ENCODE measurements at places on chromosomes 3 and 15.

DNA sequence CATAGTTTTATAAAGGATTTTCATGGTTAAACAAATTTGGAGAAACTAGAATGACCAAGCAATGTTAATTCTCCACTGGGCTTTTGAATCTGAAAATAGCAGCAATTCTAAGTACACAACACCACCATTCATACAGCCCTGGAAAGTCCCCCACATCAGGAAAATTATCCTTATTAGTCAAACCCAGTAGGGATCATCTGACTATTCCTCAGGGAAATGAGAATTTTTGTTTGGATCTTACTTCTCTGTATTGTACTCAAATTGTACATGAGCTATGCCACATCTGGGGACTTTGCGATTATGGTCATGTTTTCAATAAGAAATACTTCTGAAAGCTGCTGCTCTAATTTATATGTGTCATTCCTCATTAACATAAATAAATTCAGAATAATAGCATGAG, 46.0 kb downstream of the RARB start:
- no peak for DNase-seq

- DNase-seq, result no peak
Measured at GRCh38 chr3:53708001-53708621, 138.1 kb downstream of the CHDH start.

- DNase-seq, result no peak
Measured at GRCh38 chr15:88615303-88616107, 5.6 kb upstream of the AEN start.

DNA sequence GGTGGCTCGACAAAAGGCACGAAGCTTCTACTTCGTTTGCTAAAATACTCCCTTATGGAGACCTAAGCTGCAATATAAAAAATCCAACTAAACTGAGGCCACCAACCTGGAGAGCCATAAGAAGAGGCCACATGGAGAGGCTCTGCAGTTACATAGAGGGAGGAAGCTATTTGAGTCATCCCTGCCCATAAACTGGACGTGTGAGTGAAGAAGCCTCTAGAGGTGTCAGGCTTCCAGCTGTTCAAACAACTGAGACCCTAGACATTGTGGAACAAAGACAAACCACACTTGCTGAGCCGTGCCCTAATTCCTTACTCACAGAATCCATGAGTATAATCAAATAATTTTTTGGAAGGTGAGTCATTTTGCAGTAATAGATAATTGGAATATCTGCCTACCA, 50.2 kb upstream of the GMNC start:
- no peak for DNase-seq

GRCh38 chr15:22263738-22264137, 183.4 kb downstream of the OR4M2 start:
- DNase-seq, result no peak

DNA sequence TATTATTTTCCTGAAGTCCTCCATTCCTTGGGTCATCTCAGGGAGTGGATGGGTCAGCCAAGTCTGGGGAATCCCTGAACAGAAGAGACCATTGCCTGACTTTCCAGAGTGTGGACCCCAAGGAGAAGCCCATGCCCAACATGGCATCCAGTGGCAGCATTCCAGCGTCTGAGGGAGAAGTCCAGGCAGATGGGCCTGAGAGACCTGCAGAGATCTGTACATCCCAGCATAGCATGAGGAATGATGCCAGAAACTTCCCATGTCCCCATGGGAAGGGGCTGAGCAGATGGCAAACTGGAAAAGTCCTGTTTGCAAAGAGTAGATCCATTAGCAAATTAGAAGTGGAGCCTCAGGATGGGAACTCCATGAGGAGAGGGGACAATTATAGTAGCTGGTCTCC, 17.6 kb upstream of the COLQ start:
- DNase-seq, result no peak

DNA sequence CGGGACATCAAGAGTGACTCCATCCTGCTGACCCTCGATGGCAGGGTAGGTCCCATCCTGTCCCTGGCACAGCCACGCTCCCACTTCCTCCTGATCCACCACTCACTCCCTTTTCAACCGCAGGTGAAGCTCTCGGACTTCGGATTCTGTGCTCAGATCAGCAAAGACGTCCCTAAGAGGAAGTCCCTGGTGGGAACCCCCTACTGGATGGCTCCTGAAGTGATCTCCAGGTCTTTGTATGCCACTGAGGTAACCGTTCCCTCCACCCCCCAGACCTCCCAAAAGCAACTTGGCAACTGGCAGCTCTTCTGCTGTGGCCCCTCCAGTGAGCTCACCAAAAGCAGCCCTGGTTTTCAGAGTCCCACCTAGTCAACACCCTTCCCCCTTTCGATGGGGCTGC, 9.4 kb downstream of the ANKRD63 start:
- no peak for DNase-seq

- no peak for DNase-seq
Measured at GRCh38 chr15:63042877-63043334, 359 bp downstream of the TPM1 start.

DNA sequence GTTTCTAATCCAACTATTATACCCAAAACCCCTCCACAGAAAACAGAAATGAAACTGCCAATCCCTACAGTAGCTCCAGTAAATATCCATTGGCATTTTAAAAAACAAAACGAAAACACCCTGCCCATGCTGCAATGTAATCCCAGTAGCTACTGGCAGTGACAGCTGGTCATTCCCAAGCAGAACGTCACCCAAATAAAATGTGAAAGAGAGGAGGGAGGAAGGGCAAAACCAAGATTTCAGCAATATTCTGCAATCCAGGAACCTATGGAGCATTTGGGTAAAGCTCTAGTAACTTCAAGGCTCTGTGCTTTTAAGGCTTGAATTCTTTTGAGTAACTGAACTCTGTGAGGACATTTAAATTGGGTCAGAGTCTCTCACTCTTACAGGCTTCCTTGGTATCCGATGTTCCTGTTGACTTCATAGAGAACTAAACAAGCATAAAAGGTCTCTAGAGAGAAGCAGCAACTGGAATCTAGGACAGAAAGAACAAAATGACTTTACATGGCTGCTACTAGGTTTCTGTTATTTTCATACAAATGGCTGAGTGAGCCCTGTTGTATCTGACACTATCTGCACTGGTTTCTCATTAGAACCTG, 136.2 kb downstream of the TNIK start:
- no peak for DNase-seq
